ENCODE measurements at places on chromosomes 11 and 22. TPM values are rescaled to one million over a fixed set of nuclear protein-coding genes. Genes with fewer than 3 reads are reported as not detected.

CST6 gene
- total RNA-seq = not detected

CHRNA10 gene
- total RNA-seq = 1.2 TPM

DNA sequence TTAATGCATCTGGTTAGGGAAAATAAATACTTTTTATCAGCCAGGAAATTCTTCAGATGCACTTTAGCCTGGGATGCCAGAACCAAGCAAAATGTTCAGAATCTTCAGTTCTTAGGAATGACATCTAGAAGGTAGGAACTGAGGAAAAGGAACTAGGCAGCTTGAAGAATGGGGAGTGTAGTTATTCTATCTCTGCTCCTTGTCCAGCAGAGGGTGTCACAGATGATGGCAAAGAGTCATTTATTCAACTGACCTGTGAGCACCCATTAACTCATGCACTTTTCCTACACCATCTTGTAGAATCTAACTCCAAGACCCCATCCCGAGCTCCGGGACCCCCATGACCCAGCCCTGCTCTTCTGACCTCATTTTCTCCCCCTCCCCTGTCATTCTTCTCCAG is 122.1 kb upstream of the ISX start:
- H3K36me3 ChIP-seq = no peaks in the 10 kb centered on the region
- no peaks in the 10 kb centered on the region for H3K4me1 ChIP-seq
- no peak overlapping the region for H3K27ac ChIP-seq
- peaks cover 6% of the 10 kb centered on the region for H3K27me3 ChIP-seq
- no peak overlapping the region for H3K4me3 ChIP-seq

- no peak for DNase-seq
- H3K36me3 ChIP-seq = peaks cover 5% of the 10 kb centered on the region
- H3K27ac ChIP-seq = peak overlapping the region; percentile 100
- H3K4me1 ChIP-seq = peaks cover 32% of the 10 kb centered on the region
Observed at GRCh38 chr11:65135633-65136145, 1.4 kb upstream of the SYVN1 start.

- H3K36me3 ChIP-seq = peaks cover 2% of the 10 kb centered on the region
- no peak for DNase-seq
- no peak overlapping the region for H3K27ac ChIP-seq
- H3K27me3 ChIP-seq = peaks cover 18% of the 10 kb centered on the region
- no peaks in the 10 kb centered on the region for H3K4me1 ChIP-seq
Observed at GRCh38 chr11:67545280-67545679, 22.0 kb upstream of the CABP2 start.

- no peaks in the 10 kb centered on the region for H3K27me3 ChIP-seq
- H3K36me3 ChIP-seq = no peaks in the 10 kb centered on the region
- H3K4me3 ChIP-seq = no peak overlapping the region
Observed at GRCh38 chr11:100889758-100890157, 202.7 kb downstream of the ARHGAP42 start.

- H3K36me3 ChIP-seq = peaks cover 3% of the 10 kb centered on the region
- DNase-seq = no peak
- H3K4me3 ChIP-seq = peak overlapping the region; percentile 87
- no peak overlapping the region for H3K27ac ChIP-seq
- H3K27me3 ChIP-seq = peaks cover 18% of the 10 kb centered on the region
Observed at GRCh38 chr11:46242041-46242951, 35.2 kb upstream of the CREB3L1 start.

DNA sequence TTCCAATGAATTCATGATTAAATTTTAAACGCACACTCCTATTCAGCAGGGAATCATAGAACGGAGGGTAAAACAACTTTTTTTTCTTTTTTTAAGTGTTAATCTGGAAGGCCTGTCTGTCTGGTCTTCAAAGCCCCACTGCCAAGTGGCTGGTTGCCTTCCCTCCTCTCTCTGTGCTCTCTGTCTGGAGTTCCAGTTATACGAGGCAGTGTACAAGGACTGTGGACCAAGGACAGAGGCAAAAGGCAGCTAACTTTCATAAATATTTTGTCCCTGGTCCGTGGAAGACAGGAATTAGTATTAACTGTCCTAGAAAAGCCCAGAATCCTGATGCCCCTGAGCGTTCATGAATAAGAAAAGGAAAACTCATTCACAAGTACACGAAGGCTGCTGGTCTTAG is 164.0 kb upstream of the E2F8 start:
- no peak for DNase-seq
- peaks cover 2% of the 10 kb centered on the region for H3K4me1 ChIP-seq
- no peak overlapping the region for H3K4me3 ChIP-seq
- no peak overlapping the region for H3K27ac ChIP-seq
- peaks cover 47% of the 10 kb centered on the region for H3K27me3 ChIP-seq

DNA sequence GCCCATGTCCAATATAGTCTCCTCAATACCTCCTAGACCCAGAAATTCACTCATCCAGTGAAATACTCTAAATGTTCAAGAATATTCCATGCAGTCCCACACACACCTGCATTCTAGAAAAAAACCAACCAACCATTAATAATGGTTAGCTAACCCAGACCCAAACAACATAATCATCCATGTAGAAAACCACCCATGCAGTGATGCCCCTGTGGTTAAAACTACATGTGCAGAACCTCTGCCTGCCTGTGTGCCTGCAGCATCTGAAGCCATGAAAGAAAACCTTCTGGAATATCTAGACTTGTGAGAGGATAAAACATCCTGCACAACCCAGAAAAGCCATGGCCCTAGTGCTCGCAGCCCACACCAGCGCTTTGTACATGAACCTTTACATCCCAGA is 47.8 kb downstream of the SLC22A12 start:
- H3K36me3 ChIP-seq = peaks cover 20% of the 10 kb centered on the region
- H3K4me1 ChIP-seq = peaks cover 9% of the 10 kb centered on the region
- no peak overlapping the region for H3K27ac ChIP-seq
- H3K4me3 ChIP-seq = no peak overlapping the region
- DNase-seq = no peak

GRCh38 chr11:102836290-102836875 is 7.0 kb downstream of the MMP3 start:
- no peak overlapping the region for H3K27ac ChIP-seq
- no peaks in the 10 kb centered on the region for H3K4me1 ChIP-seq
- H3K36me3 ChIP-seq = no peaks in the 10 kb centered on the region
- H3K27me3 ChIP-seq = peaks cover 18% of the 10 kb centered on the region

GRCh38 chr11:75492181-75492820 is 33.4 kb downstream of the GDPD5 start:
- peak; percentile 31 for DNase-seq
- H3K27me3 ChIP-seq = no peaks in the 10 kb centered on the region
- peak overlapping the region; percentile 67 for H3K27ac ChIP-seq
- peaks cover 6% of the 10 kb centered on the region for H3K36me3 ChIP-seq
- H3K4me3 ChIP-seq = peak overlapping the region; percentile 75

DNA sequence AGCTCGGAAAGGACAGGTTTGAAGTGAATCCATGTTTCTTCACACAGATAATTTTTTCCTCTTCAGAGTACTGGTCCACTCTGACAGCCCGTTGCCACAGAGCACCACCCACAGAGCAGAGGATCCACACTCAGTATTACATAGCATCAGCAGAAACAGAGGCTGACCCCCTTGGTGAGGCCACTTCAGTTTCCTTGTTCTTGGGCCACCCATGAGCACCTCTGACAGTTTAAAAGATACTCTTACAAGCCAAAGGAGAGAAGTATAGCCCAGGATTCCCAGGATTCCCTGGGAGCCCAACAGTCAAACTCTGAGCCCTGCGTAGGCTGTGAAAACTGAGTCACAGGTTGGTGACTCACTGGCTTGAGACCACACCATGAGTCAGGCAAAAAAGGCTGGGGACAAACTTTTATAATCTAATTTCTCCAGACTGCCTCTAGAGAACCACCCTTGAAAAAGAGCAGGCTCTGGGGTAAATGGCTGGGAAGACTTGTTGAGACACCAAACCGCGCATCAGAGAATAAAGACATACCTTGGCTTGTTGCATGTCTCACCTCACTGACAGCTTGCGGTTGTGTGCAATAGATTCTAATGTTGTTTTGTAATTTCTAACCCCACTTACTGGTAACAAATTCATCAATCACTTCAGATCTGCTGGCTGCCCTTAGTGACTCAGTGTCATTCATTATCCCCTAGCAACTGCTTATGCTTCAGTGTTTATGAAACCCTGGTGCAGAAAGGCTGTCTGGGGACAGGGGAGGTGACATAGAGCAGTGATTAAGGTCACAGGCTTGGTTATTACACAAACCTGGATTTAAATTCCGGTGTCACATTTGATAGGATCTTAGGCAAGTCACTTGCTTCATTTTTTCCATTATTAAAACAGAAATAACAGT is 56.9 kb upstream of the PRSS23 start:
- no peaks in the 10 kb centered on the region for H3K4me1 ChIP-seq
- no peaks in the 10 kb centered on the region for H3K36me3 ChIP-seq
- H3K27me3 ChIP-seq = peaks cover 22% of the 10 kb centered on the region
- H3K4me3 ChIP-seq = no peak overlapping the region
- no peak for DNase-seq

DNA sequence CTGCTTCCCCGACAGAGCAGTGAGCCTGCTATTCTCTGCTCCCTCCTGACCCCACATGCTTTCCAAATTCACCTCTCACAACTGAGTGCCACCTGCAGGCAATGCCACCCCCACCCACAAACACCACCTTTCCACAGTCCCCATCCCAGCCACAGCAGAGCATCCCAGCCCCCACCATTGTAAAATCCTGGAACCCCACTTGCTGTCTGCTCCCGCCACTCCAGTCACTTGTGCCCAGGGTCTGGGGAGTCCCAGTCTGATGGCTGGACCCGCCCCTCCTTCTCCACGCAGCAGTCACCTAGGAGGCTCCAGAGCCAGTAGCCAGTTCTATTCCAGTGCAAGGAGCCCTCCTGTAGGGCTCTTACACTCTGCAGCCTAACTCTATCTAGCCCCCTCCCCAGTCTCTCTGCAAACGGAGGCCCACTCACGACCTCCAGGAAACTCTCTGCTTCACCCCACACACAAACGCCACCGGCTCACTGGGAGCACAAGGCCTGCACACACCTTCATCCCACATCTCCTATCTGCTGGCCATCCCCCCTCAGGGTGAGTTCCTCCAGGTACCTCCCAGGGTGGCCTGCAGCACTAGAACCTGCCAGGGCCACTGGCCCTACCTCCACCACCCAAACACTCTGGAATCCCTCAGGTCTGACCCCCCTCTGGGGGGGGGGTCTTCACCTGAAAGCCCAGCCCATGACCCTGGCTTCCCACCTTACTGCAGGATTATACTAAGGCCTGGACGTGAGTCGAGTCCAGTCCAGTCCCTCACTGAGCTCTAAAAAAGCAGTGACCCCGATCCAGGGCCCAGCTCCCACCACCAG is 1.4 kb downstream of the GNB1L start:
- H3K4me1 ChIP-seq = peaks cover 40% of the 10 kb centered on the region
- H3K27me3 ChIP-seq = no peaks in the 10 kb centered on the region
- H3K4me3 ChIP-seq = peak overlapping the region; percentile 95
- no peaks in the 10 kb centered on the region for H3K36me3 ChIP-seq

DNA sequence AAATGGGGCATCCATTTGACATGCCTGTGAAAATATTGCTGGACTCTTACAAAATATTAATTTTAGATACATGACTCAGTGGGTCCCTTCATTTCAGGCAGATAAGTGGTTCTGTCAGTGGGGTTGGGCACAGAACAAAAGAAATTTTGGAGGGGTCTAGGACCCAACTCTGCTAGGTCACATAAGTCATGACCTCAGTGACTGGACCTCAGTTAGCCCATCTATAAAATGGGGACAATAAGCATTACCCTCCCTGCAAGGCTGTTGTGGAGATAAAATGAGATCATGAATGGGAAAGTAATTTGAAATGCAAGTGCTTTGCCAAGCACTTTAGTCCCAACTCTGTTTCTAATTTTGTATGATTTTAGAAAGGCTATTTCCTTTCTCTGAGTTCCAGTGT is 23.8 kb downstream of the ADORA2A start:
- H3K4me3 ChIP-seq = no peak overlapping the region
- peaks cover 4% of the 10 kb centered on the region for H3K36me3 ChIP-seq
- no peak overlapping the region for H3K27ac ChIP-seq
- no peak for DNase-seq
- peaks cover 3% of the 10 kb centered on the region for H3K4me1 ChIP-seq

DNA sequence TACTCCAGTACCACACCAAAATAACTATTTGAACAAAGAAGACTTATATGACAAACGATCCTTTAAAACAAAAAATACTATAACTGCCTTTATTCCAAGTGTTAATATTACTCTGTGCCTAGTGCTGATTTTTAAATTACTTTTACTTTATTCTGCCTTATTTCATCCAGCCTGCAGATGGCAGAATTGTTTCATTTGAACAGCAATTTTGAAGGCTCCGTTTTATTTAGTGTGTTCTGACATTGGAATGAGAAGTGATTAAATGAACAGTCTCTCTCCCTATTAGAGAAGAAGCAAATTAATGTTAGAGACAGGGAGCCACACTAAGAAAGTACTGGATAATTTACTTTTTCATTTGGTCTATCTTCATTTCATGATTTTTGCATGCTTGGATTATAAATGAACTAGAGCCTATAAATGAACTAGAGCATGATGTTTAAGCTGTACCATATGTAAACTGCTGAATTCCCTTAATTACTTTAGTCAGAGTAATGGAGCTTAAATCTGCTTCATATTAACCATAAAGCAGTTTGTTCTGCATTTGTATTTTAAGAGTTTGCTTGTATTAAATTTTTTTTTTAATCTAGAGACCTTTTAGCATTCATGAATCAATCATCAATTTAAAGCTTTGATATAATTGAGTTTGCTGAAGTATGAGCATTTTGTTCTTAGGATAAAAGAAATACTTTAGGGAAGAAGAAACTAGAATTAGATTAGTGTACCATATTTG is 9.8 kb downstream of the PDHX start:
- peak overlapping the region; percentile 54 for H3K27ac ChIP-seq
- H3K27me3 ChIP-seq = no peaks in the 10 kb centered on the region
- peaks cover 3% of the 10 kb centered on the region for H3K36me3 ChIP-seq

GRCh38 chr11:12111549-12112520 is 1.4 kb downstream of the MICAL2 start:
- no peak for DNase-seq
- peak overlapping the region; percentile 89 for H3K4me3 ChIP-seq
- no peak overlapping the region for H3K27ac ChIP-seq
- H3K27me3 ChIP-seq = no peaks in the 10 kb centered on the region
- peaks cover 35% of the 10 kb centered on the region for H3K4me1 ChIP-seq
- H3K36me3 ChIP-seq = no peaks in the 10 kb centered on the region

- H3K4me1 ChIP-seq = no peaks in the 10 kb centered on the region
- H3K27me3 ChIP-seq = peaks cover 59% of the 10 kb centered on the region
- H3K4me3 ChIP-seq = no peak overlapping the region
- no peak overlapping the region for H3K27ac ChIP-seq
Observed at GRCh38 chr11:30423886-30424285, 101.0 kb downstream of the ARL14EP start.

- no peak overlapping the region for H3K4me3 ChIP-seq
- H3K4me1 ChIP-seq = no peaks in the 10 kb centered on the region
Observed at GRCh38 chr11:110075105-110075846, 17.9 kb upstream of the ZC3H12C start.

DNA sequence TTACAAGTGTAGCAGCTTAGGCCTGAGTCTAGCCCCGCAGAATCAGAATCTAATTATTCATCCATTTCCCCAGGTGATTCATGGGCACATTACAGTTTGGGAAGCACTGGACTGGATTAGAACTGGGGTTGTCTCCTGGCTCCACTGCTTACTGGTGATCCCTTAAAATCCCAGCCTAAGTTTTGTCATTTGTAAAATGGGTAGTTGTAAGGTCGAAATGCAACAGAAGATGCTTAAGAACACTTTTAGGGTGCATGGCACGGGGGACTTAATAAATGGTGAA is 1.3 kb downstream of the STX3 start:
- H3K4me1 ChIP-seq = peaks cover 20% of the 10 kb centered on the region
- H3K27ac ChIP-seq = peak overlapping the region; percentile 19
- H3K4me3 ChIP-seq = peak overlapping the region; percentile 97
- no peak for DNase-seq
